ENCODE measurements at places on chromosomes 3 and 15.

GRCh38 chr3:43968465-43968864 lies 273.2 kb upstream of the TOPAZ1 start:
- no peak for DNase-seq

GRCh38 chr3:185712337-185712736 lies 112.5 kb downstream of the IGF2BP2 start:
- no peak for DNase-seq

DNA sequence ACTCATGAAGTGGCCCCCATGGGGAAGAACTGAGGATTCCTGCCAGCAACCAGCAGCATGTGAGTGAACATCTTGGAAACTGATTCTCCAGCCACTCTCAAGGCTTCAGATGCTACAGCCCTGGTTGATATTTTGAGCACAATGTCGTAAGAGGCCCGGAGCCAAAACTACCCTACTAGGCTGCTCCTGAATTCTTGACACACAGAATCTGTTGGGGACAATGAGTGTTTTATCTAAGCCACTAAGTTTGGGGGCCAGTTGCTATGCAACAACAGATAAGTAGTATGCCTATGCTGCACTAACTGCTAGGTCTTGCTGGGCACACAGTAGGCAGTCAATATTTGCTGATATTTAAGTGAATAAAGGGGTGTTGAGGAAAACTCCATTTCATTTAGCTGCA lies 89.9 kb upstream of the CHL1 start:
- no peak for DNase-seq

- no peak for DNase-seq
Measured at GRCh38 chr3:177569875-177570657, 372.8 kb upstream of the TBL1XR1 start.

- no peak for DNase-seq
Measured at GRCh38 chr15:38768970-38769369, 204.4 kb upstream of the RASGRP1 start.

DNA sequence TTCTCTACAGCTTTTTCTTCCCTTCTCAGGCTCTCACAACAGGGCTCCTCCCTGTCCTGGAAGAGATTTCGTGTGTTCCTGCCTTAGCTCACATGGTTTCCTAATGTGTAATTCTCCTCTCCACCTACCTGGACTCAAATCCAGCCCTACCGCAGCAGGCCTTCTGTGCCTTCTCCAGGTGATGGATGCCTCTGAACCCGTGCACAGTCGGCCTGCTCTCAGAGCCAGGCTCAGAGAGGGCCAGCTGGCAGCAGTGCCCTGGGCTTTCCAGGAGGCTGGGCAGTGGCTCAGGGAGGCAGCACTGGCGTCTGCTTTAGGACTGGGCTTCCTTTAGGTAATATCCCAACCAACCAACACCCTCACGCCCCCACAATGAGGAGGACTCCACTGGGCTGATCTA lies 123.2 kb upstream of the TMC3 start:
- no peak for DNase-seq

GRCh38 chr3:117671722-117672318 lies 962.2 kb downstream of the TUSC7 start:
- no peak for DNase-seq

- DNase-seq: no peak
Measured at GRCh38 chr3:134903837-134904236, 108.8 kb downstream of the EPHB1 start.

DNA sequence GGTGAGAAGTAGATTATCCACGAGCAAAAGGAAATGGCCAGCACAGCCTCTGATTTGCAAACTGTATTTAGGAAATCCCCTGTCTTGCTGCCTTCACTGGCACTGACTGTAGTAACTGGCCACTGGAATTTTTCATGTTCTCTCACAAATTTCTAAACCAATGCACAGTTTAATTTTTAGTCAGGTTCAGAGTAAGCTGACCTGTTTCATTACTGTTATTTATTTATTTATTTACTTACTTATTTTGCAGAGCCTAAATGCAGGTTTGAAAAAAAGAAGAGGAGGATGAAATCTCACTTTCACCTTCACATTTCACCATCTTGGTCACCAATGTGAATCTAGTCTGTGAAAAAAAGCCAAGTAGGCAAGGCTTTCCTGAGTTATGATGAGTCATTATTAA lies 291.0 kb downstream of the PLOD2 start:
- no peak for DNase-seq

GRCh38 chr3:156691920-156692319 lies 17.5 kb downstream of the TIPARP start:
- no peak for DNase-seq

GRCh38 chr3:32843510-32844321 lies 25.9 kb downstream of the TRIM71 start:
- no peak for DNase-seq

GRCh38 chr15:60006203-60006862 lies 2.2 kb downstream of the FOXB1 start:
- DNase-seq: peak; percentile 22

DNA sequence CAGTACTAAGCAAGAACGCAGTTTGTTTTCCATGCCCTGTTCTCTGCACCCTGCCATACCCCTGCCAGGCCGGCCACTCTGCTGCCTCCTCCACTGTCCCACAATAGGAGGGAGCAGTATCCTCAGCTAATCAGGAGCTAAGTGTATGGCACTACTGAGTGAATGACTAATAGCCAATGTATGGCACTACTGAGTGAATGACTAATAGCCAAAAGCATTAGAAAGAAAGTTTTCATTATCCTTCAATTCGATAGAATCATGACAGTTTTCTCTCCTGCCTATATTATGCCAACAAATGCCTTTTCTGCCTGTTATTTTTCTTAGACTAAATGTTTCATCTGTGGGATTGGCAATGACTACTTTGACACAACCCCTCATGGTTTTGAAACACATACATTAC lies 107.5 kb upstream of the CHRM5 start:
- DNase-seq: no peak

DNA sequence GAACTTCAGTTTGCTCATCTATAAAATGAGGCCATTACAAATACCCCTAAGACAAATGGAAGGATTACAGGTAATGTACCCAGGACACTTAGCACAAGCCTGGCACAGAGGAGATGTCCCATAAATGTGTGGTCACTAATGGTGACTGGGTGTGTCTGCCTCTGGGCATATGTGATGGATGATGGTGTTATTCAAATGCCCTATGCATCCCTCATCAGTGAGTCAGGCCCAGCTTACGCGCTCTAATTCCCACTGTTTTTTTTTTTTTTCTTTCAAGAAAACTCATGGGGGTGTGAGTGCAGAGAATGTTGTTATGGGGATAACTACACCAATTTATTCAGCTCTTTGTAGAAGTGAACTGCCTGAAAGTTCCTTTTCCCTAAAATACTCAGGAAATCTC lies 23.6 kb upstream of the KIF23 start:
- no peak for DNase-seq

- DNase-seq: no peak
Measured at GRCh38 chr3:100645913-100646312, 36.5 kb downstream of the ADGRG7 start.

DNA sequence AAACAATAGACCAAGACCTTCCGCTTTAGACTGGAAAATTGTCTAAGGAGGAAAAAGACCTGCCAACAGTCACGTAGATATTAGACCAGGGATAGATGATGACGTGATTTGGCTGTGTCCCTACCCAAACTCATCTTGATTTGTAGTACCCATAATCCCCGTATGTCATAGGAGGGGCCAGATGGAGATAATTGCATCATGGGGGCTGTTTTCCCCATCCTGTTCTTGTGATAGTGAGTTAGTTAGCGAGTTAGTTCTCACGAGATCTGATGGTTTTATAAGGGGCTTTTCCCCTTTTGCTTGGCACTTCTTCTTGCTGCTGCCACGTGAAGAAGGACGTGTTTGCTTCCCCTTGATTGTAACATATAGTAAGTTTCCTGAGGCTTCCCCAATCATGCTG lies 31.7 kb upstream of the SUCLG2 start:
- no peak for DNase-seq

DNA sequence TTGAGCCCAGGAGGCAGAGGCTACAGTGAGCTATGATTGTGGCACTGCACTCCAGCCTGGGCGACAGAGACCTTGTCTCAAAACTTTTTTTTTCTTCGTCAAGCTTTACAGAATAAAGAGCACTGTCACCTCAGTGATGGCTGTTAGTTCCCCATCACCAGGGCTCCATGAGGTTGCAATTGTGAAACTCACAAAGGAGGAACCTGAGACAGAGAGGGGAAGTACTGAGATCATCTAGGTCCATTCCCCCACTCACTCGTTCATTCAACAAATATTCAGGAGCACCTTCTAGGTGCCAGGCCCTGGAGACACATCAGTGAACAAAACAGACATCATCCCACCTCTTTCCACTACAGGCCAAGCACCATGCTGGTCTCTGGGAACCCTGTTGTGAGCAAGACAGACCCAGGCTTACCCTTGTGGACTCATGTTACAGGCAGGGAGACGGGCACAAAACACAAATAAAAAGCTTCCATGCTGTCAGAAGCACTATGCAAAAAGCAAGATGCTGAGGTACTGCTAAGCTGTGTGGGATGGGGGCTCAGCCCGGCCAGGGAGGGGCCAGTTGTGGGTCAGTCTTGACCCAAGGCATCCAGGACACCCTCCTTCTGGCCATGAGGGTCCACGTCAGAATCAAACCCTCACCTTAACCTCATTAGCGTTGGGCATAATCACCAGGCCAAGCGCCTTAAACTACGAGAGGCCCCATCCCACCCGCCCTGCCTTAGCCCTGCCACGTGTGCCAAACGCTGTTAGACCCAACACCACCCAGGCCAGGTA lies 2.1 kb upstream of the RHO start:
- no peak for DNase-seq

DNA sequence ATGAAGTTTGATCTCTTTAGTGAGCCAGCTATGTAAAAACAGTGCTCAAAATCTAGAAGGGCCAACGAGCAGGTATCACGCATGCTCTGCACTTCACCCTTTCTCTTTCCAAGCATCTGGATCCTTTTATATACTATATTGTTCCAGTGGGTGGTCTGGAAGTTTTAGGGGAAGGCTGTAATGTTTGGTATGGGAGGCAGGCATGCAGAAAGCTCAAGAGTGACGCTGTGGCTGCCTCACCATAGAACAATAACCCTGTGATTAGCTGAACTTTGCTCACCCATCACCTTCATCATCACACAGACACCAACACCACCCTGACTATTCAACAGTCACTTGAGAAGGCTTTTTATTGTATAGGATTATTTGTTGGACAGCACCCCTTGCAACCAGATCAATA lies 81.6 kb downstream of the FBN1 start:
- no peak for DNase-seq

- DNase-seq: no peak
Measured at GRCh38 chr3:18888370-18888769, 259.9 kb upstream of the KCNH8 start.

- no peak for DNase-seq
Measured at GRCh38 chr3:133404920-133405319, 5.1 kb downstream of the BFSP2 start.

DNA sequence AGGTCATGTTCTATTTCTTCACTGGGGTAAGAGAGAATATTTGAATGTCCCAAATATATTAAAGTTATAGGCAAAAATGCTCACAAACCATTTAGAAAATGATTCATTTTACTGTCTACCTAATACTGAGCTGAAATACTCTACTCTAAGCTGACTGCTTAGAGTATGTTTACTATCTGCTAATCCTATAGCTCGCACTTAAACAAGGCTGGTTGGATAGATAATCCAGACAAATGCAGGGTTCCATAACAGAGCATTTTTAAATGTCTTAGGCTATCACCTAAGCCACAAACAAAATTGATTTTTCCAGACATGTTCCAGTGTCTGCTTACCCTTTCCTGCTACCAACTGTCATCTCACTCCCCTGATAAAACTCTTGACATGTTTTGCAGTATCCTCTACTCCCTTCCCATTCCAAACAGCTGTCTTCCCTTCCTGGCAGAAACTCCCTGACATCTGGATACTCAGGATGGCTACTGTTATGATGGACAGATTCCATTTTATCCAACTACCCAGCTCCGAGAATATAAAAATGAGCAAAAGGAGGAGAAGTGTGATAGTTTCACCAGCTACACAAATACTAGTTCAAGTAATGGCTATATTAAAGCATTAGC lies 1034.7 kb downstream of the FHIT start:
- no peak for DNase-seq

GRCh38 chr3:127684871-127685707 lies 12.3 kb downstream of the ABTB1 start:
- DNase-seq: no peak

DNA sequence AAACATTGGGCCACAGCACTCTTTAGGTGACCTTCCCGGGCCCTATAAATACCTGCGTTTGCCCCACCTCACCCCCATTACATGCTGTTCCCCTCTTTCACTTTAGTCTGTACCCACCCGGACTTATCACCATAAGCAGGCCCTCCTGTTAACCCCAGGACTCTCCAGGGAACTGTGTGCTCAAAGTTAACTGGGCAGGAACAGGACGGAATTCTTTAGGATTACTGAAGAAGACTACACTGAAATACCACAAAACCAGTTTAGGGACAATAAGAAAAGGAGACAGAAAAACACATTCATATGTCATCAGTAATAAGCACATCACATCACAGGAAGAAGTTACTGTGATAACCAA lies 45.5 kb downstream of the FSIP1 start:
- no peak for DNase-seq

DNA sequence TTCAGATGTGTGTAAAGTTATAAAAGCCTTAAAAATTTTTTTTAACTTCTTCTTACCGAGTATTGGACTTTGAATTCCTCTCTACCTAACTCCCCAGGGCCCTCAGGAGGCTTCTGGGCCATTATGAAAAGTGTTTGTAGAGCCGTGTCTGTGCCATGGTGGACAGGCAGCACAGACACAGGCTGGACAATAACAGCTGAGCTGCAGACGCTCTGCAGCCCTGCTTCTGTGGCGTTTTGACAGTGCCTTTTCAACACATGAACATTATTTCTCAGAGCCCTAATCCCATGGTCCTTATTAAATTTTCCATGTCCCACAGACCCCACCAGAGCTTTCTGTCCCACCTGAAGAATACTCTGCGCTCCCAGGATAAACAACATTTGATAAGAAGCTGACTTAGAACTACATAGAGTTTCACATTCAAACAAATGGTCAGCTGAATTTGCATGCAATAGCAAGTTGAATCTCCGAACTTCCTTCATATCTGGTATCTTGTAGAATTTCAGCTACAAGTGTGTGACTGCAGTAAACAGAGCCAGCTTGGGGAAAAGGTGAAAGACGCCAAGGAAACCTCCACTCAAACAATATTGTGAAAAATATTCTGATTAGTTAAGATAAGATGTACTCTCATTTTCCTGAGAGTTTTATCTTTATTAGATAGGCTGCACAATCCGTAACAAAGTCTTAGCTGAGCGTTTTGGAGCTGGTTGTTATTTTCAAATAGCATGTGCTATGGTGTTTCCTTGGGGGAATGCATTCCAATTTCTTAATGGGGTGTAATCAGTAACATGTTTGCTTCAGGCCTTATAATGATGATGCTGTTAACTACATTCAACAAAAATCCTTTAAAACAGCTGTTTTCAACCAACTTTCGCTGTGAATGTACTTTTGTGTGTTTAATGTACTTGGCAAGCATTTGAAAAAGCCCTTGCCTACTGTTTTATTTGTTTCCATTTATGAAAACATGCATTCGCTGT lies 378.2 kb downstream of the MECOM start:
- no peak for DNase-seq

DNA sequence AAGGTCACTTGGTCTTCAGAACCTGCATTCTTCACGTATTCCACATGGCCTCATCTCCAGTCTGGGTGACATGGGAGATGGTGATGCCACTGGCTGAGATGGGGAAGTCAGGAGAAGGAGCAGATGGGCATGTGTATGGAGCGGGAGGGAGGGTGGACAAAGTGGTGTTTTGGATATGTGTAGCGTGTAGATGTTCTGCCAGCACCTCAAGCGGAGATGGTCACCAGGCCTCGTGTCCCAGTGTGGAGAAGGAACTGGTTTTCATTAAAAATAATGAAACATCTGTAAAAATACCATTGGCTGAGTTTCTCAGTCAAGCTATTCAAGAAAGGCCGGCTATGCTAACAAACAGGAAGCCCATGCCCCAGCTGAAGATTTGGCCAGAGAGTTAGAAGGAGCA lies 26.2 kb downstream of the LARP6 start:
- no peak for DNase-seq
